ENCODE measurements at places on chromosomes 6 and 20. TPM values are rescaled to one million over a fixed set of nuclear protein-coding genes. Genes with fewer than 3 reads are reported as not detected.
A peak's percentile ranks its signal among the peaks of the same experiment; 100 is the strongest.

GRCh38 chr6:110735666-110736065 is 79.6 kb downstream of the CDK19 start:
- DNase-seq, result no peak

DNA sequence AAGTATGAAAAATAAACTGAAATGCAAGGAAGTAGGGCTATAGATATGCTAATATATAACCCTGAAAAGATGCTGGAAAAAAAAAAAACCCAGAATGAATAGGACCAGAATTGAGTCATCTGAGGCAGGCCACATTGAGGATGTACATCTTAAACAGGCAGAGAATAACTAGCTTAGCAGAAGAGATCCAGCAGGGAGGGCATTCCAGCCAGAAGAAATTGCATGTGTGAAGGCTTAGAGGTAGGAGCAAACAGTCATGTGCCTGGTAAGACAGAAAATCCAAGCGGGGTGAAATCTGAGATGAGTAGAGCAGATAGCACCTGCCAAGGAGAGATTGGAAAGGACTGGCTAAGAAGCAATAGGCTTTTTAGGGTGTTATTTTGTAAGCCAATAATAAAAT is 2.6 kb downstream of the COL19A1 start:
- DNase-seq, result no peak

GDAP1L1 gene
- total RNA-seq, result not detected

DNA sequence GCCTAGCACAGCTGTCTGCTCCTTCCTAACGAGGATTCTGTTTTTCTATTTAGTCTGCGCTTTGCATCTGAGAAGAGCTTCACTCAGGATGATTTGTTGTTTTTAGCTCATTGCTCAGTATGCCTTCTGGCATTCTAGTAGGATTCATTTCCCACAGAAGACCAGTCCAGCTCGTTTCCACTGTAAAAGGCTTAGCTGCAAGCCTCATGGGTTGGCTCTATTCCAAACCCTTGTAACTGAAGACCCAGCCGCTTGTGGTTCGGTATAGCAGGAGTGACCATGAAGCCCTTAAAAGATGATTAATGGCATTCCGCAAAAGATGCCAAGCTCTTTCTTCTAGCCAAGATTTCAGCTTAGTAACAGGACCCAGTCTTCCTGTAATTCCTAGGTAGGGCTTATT is 7.2 kb downstream of the ADGRF1 start:
- DNase-seq, result peak; percentile 91

CAGE1 gene
- total RNA-seq, result under 0.01 TPM

DNA sequence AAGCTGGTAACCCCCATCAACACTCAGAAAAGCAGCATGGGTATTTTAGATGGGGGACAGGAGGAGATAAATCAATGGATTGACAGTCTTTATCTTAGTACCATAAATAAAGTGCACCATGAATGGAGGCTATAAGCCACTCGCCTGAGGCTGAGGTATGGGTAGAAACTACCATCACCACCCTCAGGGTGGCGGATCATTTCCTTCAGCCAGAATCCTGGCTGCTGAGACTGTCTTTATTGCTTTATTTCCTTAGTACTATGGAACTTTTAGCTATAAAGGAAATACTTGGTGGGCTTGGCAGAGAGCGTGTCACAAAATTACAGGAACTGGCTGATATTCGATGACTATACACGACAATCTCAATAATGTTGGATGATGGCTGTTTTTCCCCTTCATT is 52.2 kb downstream of the STK38 start:
- DNase-seq, result no peak

Measured in dermis blood vessel endothelial cell (primary cell).